ENCODE measurements at places on chromosomes 1 and 21. TPM values are rescaled to one million over a fixed set of nuclear protein-coding genes. Genes with fewer than 3 reads are reported as not detected.

Gene PDZK1
- not detected for total RNA-seq

Gene C1orf74
- 1.1 TPM for total RNA-seq

Gene ADAMTS5
- total RNA-seq, result 1.1 TPM

Gene FRRS1
- 6.0 TPM for total RNA-seq

Gene KCNJ6
- total RNA-seq, result 0.65 TPM

Gene PGD
- total RNA-seq, result 168 TPM

Gene CNR2
- total RNA-seq, result not detected

Gene SPOCD1
- total RNA-seq, result 23.2 TPM

All from cardiac atrium fibroblast (primary cell).